ENCODE measurements at places on chromosomes 11 and 22. TPM values are rescaled to one million over a fixed set of nuclear protein-coding genes. Genes with fewer than 3 reads are reported as not detected.
A peak's percentile ranks its signal among the peaks of the same experiment; 100 is the strongest.

Gene GPHA2
- not detected for total RNA-seq

GRCh38 chr22:46010951-46011626 lies 34.1 kb upstream of the WNT7B start:
- DNase-seq: no peak
- no peak overlapping the region for H3K27ac ChIP-seq
- H3K4me3 ChIP-seq: no peak overlapping the region
- H3K4me1 ChIP-seq: peaks cover 21% of the 10 kb centered on the region

Gene OR8D4
- not detected for total RNA-seq

Gene MUC5AC
- total RNA-seq: not detected

DNA sequence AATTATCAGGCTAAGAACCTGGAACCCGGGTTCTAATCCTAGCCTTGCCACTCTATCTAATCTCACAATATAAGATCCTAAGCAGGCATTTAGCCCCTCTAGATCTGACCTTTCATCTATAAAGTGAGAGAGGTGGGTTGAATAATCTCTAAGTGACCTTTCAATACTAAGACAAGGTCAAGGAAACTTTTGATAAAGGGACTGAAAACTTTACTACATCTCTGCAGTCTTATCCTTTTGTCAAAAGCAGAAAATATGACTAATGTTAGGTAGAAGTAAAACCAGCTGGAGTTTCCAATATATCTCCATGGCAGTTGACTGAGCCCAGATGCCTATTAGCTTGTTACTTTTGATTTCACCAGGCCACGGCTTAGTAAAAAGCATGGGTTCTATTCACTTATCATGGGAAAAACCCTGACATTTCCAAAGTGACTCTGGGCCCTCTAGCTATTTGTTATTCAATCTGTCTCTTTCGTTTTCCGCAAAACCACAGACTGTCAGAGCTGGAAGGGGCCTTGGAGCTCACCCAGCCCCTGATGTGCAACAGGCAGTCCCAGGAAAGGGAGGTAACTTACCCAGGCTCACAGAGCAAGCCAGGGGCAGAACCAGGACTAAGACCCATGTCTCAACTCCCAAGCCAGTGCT lies 75.8 kb downstream of the RAB30 start:
- H3K27ac ChIP-seq: no peak overlapping the region
- H3K36me3 ChIP-seq: peaks cover 18% of the 10 kb centered on the region
- H3K4me1 ChIP-seq: peaks cover 19% of the 10 kb centered on the region
- H3K27me3 ChIP-seq: no peaks in the 10 kb centered on the region
- peak; percentile 13 for DNase-seq

DNA sequence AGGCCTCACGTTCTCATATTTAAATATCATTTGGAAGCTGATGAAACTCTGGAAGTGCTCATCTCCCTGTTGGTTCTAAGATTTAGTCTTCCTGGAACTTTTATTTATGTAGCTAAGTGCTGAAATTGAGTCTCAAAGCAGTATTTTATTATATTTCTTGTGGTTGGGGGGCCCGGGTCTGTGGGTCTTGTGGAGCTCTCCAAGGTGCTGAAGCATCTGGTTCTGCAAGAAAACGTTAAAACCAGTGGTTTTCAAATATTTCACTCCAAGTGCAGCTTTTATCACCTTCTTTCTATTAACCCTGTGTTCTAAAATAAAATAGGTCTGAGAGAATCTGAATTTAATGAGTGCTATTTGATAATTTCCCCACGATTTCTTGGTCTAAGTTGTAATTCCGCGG lies 1404.8 kb downstream of the TBC1D22A start:
- no peak for DNase-seq
- H3K4me1 ChIP-seq: no peaks in the 10 kb centered on the region
- H3K27me3 ChIP-seq: no peaks in the 10 kb centered on the region
- no peak overlapping the region for H3K4me3 ChIP-seq
- no peaks in the 10 kb centered on the region for H3K36me3 ChIP-seq
- no peak overlapping the region for H3K27ac ChIP-seq

- DNase-seq: no peak
- no peak overlapping the region for H3K4me3 ChIP-seq
- H3K27ac ChIP-seq: no peak overlapping the region
- no peaks in the 10 kb centered on the region for H3K36me3 ChIP-seq
- no peaks in the 10 kb centered on the region for H3K4me1 ChIP-seq
- no peaks in the 10 kb centered on the region for H3K27me3 ChIP-seq
Observed at GRCh38 chr11:112615238-112615637, 346.0 kb upstream of the NCAM1 start.

GRCh38 chr11:35099278-35100012 lies 39.5 kb upstream of the CD44 start:
- H3K36me3 ChIP-seq: no peaks in the 10 kb centered on the region
- no peak overlapping the region for H3K4me3 ChIP-seq
- no peak for DNase-seq
- no peaks in the 10 kb centered on the region for H3K27me3 ChIP-seq
- no peaks in the 10 kb centered on the region for H3K4me1 ChIP-seq
- no peak overlapping the region for H3K27ac ChIP-seq

Gene SULT4A1
- not detected for total RNA-seq

DNA sequence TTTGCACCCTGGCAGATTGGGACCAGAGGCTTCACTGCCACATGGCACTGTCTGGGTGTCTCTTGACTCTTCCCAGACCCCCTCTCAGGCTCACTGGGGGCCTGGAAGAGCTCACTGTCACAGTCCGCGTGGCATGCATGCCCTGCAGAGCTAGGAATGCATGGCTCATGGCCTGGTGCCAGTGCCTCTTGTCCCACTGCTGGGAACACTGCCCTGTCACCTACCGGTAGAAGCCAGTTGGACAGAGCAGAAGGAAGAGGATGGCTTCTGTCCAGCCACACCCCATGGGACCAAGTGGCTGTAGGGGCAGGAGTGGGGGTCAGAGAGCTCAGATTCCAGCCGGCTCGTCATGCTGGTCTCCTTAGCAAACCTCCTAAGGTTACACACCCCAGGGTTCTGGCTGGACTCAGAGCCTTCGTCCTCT lies 29.7 kb downstream of the MB start:
- H3K4me1 ChIP-seq: no peaks in the 10 kb centered on the region
- no peak overlapping the region for H3K4me3 ChIP-seq
- no peak for DNase-seq
- no peak overlapping the region for H3K27ac ChIP-seq
